ENCODE measurements at places on chromosomes 7 and 10.

GRCh38 chr10:125030567-125031197 lies 88.8 kb downstream of the ZRANB1 start:
- DNase-seq: no peak

GRCh38 chr7:30074422-30075030 lies 46.3 kb downstream of the PLEKHA8 start:
- no peak for DNase-seq

DNA sequence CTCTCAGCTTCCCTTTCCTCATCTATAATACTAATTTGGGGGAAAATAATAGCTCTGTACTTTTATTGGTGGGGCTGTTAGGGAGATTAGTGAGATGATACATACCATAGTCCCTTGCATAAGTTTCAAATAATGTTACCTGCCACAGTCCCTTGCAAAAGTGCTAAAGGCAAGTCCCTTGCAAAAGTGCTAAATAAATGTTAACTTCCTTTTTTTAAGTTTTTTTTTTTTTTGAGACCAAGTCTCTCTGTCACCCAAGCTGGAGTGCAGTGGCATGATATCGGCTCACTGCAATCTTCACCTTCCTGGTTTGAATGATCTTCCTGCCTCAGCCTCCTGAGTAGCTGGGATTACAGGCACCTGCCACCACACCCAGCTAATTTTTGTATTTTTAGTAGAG lies 43.4 kb upstream of the SRGN start:
- no peak for DNase-seq

- no peak for DNase-seq
These were observed 35.5 kb downstream of the GPR141 start for GRCh38 chr7:37719077-37719476.

DNA sequence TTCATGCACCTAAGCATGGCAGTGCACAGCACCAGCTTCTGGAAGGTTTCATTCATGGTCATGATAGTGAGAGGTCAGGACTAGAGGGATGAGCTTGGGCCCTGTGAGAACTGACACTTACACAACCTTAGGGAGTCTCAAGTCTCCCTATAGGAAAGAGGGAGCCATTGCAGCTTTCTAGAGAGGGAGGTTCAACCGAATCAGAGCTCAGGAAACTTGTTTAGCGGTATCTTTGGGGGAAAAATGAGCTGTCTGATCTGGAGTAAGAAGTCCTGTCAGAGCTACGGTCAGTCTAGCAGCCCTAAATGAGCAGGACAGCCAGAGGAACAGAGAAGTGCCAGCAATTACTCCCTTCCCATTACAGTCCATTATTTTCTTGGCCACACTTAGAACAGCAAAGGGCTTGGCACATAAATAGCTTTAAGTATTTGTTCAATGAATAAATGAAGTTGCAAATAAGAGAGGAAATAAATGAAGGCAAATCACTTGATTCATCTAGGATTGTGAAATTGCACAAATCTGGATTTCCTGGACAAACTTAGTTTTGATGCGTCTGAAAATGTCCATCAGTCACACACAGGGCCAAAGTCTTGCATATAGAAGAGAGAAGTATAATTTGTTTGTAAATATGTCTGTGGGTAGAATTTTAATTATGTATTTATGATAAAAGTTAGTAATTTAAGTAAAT lies 262.0 kb downstream of the GLI3 start:
- DNase-seq: no peak

GRCh38 chr7:157952841-157953645 lies 616.2 kb downstream of the DNAJB6 start:
- DNase-seq: no peak

GRCh38 chr10:43254199-43254730 lies 12.6 kb downstream of the RASGEF1A start:
- no peak for DNase-seq

GRCh38 chr10:131982185-131982756 lies 548 bp upstream of the BNIP3 start:
- no peak for DNase-seq

- DNase-seq: no peak
These were observed 91.0 kb upstream of the AFAP1L2 start for GRCh38 chr10:114495303-114495702.

DNA sequence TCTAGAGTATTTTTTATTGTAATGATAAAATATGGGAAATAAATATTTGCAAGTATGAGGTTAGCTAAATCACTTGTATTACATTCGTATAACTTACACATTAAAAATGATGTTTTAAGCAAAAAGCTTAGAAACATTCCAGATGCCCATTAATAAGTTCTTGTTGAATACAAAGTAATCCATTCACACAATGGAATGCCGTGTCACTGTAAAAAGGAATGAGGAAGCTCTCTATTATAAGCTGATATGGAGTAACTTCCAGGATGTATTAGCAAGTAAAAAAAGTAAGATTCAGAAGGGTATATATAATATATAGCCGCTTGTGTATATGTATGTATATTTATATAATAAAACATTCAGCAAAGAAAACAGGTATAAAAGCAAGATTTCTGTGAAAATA lies 412.8 kb upstream of the MTPN start:
- DNase-seq: no peak

GRCh38 chr7:5429253-5429856 lies 5.7 kb upstream of the TNRC18 start:
- DNase-seq: peak; percentile 79

DNA sequence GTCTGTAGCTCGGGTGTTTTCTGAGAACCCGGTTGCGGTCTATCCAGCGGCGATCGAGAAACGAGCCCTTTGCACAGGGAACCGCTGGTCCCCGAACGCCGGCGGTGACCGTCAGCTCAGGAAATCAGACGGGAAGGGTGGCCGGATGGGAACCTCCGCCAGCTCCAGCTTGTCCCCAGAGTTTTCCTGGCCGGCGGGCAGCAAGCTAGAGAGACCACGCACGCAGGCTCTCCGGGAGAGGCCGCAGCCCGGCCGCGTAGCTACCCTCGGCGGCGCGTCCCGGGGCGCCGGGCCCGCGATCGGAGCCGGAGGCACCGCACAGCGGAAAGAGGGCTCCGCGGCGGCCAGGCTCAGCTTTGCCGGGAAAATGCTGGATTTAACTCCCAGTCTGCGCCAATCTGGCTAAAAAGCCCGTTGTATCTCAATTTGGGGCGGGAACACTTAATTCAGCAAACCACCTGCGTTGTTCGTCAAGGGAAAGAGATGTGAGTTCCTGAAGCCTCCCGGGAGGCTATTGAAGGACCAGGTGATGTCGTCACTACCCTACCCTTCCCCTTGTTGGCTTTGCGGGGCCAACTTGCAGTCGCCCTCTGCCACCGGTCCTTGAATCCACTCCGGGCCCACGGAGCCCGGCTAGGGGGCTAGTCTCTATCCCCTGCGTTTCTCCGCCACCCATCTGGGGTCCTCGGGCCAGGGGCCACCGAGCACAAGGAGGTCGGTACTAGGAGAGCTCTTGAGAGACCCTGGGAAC lies 859 bp upstream of the CH25H start:
- peak; percentile 62 for DNase-seq

GRCh38 chr7:15802425-15802824 lies 115.9 kb upstream of the MEOX2 start:
- DNase-seq: no peak

- no peak for DNase-seq
These were observed 215.6 kb downstream of the ELFN1 start for GRCh38 chr7:1885465-1886226.

GRCh38 chr10:51955696-51956095 lies 256.3 kb upstream of the CSTF2T start:
- DNase-seq: no peak

DNA sequence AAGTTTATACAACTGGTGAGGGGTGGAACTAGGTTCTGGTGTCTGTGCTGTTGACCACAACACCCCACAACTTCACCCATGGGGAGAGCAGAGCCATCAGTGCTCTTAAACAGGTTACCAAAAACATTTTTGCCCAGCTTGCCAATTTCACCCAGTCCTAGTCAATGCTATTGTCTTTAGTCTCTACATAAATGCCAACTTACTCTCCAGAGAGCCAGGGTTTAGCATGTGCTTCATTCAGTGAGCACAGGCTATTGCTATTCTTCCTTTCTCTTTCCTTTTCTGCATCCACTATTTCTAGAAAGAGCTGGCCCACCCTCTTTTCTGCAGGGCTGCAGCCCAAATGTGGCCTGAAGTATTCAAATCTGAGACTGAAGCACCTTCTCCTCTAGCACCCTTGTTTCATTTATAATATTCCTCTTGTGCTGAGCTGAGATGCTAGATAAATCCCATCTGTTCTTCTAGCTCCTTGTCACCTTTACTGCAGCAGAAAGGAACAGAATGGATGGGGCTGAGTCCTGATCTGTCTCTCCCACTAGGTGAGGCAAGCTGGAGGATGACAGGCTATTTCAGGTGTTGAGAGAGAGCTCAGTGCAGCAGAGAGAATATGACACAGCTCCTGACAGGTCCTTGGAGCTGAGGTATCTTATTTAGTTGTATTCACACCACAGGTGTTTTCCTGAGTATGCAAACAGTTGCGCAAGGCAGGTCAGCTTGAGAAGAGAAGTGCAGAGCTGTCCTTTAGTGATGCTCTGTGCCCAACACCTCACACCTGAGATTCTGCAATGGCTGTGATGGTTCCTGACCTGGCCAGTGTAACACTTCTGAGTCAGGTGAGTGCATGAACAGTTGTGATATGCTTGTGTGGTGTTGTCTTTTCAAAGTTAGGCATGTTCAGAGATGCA lies 819.2 kb downstream of the CCSER2 start:
- DNase-seq: no peak

DNA sequence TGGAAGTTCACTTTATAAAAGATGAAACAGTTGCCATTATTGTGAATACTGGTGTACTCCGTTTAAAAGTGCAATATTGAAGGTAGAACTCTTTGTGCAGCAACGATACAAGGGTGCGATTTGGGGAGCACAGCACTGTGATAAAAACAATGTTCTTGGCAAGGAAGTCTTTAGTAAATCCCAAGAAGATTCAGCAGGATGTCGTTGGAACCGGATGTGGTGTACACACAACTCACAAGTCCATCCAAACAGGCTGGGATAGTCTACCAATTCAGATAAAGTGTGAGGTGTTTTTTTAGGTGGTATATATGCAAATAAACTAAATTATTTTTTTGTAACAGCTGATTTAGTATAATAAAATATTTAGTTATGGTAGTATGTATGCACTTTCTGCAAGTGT lies 46.7 kb downstream of the ZNF777 start:
- no peak for DNase-seq

GRCh38 chr10:116073510-116073909 lies 199.5 kb downstream of the GFRA1 start:
- no peak for DNase-seq

- DNase-seq: no peak
These were observed 20.9 kb downstream of the TSPAN15 start for GRCh38 chr10:69472142-69472541.

- no peak for DNase-seq
These were observed 393.6 kb downstream of the CNTNAP2 start for GRCh38 chr7:146510088-146510680.

GRCh38 chr7:50648076-50648475 lies 82.9 kb upstream of the DDC start:
- DNase-seq: no peak

- no peak for DNase-seq
These were observed 177.6 kb upstream of the SLC25A13 start for GRCh38 chr7:96499532-96499931.

- DNase-seq: no peak
These were observed 220.0 kb upstream of the DPP6 start for GRCh38 chr7:153832160-153832559.

DNA sequence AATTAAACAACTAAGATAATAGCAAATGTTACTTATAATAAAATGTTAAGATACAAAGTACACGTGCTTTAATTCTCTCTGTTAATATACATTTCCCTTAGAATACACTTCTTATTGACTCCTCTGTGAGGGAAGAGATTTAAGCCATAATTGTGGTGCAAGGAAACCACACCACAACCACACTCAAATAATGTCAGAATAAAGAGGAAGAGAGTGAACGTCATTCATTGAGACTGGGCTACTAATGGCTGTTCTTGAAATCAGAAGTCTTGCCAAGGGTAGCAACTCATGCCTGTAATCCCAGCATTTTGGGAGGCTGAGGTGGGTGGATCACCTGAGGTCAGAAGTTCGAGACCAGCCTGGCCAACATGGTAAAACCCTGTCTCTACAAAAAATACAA lies 10.0 kb downstream of the FAM171A1 start:
- no peak for DNase-seq

DNA sequence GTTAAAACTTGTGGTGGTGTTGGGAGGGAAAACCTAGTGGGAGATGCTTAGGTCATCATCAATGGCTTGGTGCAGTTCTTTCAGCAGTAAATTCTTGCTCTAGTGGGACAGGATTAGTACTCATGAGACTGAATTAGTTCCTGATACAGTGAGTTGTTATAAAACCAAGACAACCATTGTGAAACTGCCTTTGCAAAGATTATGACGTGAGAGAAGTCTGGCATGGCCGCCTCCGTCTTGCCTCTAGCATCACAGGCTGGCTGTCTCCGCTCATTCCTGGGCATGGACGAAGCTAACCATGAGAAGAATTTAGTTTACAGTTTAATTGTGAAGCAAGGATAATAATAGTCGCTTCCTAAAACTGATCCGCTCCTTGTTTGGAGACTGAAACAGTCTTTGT lies 186.4 kb downstream of the KIF20B start:
- no peak for DNase-seq

DNA sequence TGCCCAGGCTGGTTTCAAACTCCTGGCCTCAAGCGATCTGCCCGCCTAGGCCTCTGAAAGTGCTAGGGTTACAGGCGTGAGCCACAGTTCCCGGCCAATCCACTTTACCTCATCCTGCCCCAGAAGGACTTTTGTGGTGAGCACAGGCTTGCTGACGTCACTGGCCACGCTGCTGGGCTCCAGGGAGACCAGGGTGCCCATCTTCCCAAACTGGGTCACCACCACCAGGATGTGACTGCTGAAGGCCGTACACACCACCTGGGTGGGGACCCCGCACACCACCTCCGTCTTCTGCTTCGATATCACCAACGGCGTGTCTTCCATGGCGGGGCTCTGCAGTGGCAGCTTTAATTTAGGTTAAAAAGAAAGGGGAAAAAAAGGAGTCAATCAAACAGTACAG lies 816 bp downstream of the PSMG3 start:
- DNase-seq: no peak
